PC-9 (cell line): ENCODE measurements at places on chromosomes 4 and X. TPM values are rescaled to one million over a fixed set of nuclear protein-coding genes. Genes with fewer than 3 reads are reported as not detected.

- H3K27ac ChIP-seq: no peak overlapping the region
- H3K27me3 ChIP-seq: no peaks in the 10 kb centered on the region
- H3K4me1 ChIP-seq: no peaks in the 10 kb centered on the region
- DNase-seq: no peak
- H3K4me3 ChIP-seq: no peak overlapping the region
Measured at GRCh38 chrX:24063488-24063887, 8.7 kb downstream of the EIF2S3 start.

Gene AP1AR
- total RNA-seq: 27.6 and 35.8 TPM in 2 replicates

DNA sequence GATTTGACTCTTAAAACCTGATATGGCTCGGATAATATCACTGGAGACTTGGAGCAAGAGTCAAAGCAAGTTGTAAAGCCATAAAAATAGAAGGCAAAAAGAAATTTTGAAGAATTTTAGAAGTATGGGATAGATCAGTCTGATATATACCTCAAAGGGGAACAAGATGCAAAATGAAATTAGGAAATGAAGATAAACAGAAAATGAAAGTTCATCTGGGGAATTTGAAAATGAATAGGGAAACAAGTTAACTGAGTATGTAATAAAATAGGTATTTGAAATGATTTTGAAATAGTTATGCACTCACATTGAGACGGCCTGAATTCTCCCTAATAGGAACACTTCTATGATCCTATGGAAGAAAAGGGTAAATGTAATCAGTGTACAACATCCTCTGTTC is 5.7 kb downstream of the CYP2U1 start:
- H3K36me3 ChIP-seq: no peaks in the 10 kb centered on the region
- no peaks in the 10 kb centered on the region for H3K27me3 ChIP-seq
- no peak overlapping the region for H3K4me3 ChIP-seq
- DNase-seq: no peak

DNA sequence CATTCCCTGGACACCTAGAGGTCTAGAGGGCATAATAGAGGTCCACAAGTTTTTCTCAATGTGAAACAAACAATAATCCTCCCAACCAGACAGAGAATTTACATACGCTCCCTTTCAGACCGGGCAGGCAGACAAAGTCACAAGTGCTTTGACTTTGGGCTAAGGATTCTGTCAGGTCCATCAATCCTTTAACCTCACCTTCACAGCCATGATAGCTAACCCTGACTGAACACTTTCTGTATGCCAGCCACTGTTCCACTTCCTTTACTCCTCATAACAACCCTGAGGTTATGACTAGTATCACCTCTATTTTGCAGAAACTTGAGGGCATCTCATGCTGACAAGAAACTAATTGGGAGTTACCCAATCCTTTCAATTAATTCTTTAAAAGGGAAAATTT is 118.8 kb upstream of the AFF2 start:
- DNase-seq: no peak
- no peaks in the 10 kb centered on the region for H3K36me3 ChIP-seq
- H3K27me3 ChIP-seq: no peaks in the 10 kb centered on the region
- H3K27ac ChIP-seq: no peak overlapping the region

Gene ATP2B3
- total RNA-seq: not detected in 2 replicates

DNA sequence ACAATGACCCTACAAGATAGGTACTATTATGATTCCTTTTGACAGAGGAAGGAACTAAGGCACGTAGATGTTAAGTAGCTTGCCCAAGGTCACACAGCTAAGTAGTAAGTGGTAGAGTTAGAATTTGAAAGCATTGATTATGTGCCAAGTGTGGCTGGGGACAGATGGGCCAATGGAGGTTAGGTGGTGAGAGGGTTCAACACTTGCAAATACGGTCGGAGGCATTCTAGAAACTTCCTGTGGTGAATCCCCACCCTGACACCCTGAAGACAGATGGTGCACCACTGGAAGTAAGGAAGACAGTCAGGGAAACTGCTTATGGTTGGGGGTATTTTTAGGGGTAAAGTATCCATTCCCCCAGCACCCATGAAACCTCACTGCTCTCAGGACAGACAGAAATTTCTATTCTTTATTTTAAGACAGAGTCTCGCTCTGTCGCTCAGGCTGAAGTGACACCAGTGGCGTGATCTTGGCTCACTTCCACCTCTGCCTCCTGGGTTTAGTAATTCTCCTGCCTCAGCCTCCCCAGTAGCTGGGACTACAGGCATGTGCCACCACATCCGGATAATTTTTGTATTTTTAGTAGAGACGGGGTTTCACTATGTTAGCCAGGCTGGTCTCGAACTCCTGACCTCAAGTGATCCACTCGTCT is 142.5 kb downstream of the RASL11B start:
- H3K4me1 ChIP-seq: no peaks in the 10 kb centered on the region
- no peak overlapping the region for H3K27ac ChIP-seq
- no peak for DNase-seq
- no peak overlapping the region for H3K4me3 ChIP-seq
- H3K36me3 ChIP-seq: no peaks in the 10 kb centered on the region

DNA sequence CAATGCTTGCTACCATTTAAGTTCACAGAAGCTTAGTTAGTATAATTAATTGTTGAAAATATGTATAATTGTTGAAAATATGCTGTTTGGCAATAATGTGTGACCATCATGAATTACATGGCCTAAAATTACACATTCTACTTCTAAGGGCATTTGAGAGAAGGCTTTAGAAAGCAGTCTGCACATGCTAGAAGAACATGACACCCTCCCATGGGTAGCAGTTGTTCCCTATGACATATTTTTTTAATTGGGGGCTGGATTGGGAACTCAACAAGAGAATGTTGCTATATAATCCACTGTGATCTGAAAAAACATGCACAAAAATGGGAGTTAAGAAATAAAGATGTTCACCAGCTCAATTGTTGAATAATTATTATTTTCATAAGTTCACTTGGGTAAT is 331.4 kb downstream of the ARHGAP24 start:
- no peak overlapping the region for H3K27ac ChIP-seq
- no peak for DNase-seq
- no peak overlapping the region for H3K4me3 ChIP-seq
- no peaks in the 10 kb centered on the region for H3K36me3 ChIP-seq

DNA sequence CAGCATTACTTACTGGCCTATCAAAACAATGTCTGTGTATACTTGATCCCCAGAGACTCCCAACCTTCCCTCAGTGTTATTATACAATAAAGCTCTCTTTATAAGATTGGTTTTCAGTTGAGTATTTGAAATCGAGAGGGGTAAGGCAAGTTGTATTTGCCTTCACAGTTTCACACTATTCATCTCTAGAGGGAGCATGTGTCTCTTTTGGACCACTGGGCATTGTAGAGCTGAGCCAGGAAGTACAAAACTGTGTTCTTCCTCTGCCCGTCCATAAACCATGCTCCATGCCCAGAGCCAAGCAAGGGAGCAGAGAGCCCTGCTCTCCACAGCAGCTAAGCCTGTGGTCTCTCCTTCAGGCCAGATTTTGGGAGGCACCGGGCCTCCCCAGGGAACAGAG is 61.5 kb upstream of the HHIP start:
- H3K4me1 ChIP-seq: no peaks in the 10 kb centered on the region
- no peaks in the 10 kb centered on the region for H3K36me3 ChIP-seq
- no peak overlapping the region for H3K27ac ChIP-seq
- no peak overlapping the region for H3K4me3 ChIP-seq
- no peak for DNase-seq
- H3K27me3 ChIP-seq: no peaks in the 10 kb centered on the region

DNA sequence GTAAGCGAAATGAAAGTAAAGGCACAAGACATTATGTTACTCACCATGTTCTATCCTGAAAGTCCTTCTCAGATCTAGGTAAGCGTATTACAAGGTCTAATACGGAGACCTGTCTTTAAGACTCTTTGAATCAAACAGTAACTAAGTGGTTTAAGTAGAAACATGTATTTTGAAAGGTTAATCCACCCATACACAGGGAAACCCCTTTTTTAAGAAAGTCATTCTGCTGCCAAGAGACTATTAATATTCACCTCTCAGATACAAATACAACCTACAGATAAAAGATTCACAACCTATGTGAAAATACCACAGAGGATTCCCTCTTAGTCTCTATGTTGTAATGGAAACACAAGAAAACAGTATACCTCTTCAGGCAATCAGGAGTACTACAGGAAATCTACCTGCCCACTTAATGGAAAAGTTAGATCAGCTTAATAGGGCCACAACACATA is 63.2 kb upstream of the TNIP3 start:
- no peak for DNase-seq
- no peak overlapping the region for H3K4me3 ChIP-seq
- no peaks in the 10 kb centered on the region for H3K36me3 ChIP-seq
- no peak overlapping the region for H3K27ac ChIP-seq
- no peaks in the 10 kb centered on the region for H3K4me1 ChIP-seq
- no peaks in the 10 kb centered on the region for H3K27me3 ChIP-seq

GRCh38 chrX:108516184-108516583 is 76.5 kb downstream of the COL4A5 start:
- H3K27ac ChIP-seq: no peak overlapping the region
- no peaks in the 10 kb centered on the region for H3K4me1 ChIP-seq
- no peaks in the 10 kb centered on the region for H3K36me3 ChIP-seq
- DNase-seq: no peak
- no peaks in the 10 kb centered on the region for H3K27me3 ChIP-seq

Gene PDGFC
- total RNA-seq: 28.7 and 33.1 TPM in 2 replicates

- no peaks in the 10 kb centered on the region for H3K36me3 ChIP-seq
- H3K27ac ChIP-seq: no peak overlapping the region
Measured at GRCh38 chr4:56058555-56058954, 109.8 kb downstream of the CEP135 start.

- no peaks in the 10 kb centered on the region for H3K36me3 ChIP-seq
- no peak overlapping the region for H3K27ac ChIP-seq
- no peak for DNase-seq
- H3K4me1 ChIP-seq: no peaks in the 10 kb centered on the region
Measured at GRCh38 chrX:27883468-27884092, 75.8 kb downstream of the MAGEB10 start.

GRCh38 chr4:86118711-86119110 is 241.1 kb downstream of the MAPK10 start:
- no peak overlapping the region for H3K4me3 ChIP-seq
- H3K27ac ChIP-seq: no peak overlapping the region
- H3K36me3 ChIP-seq: no peaks in the 10 kb centered on the region
- H3K27me3 ChIP-seq: no peaks in the 10 kb centered on the region
- no peaks in the 10 kb centered on the region for H3K4me1 ChIP-seq

DNA sequence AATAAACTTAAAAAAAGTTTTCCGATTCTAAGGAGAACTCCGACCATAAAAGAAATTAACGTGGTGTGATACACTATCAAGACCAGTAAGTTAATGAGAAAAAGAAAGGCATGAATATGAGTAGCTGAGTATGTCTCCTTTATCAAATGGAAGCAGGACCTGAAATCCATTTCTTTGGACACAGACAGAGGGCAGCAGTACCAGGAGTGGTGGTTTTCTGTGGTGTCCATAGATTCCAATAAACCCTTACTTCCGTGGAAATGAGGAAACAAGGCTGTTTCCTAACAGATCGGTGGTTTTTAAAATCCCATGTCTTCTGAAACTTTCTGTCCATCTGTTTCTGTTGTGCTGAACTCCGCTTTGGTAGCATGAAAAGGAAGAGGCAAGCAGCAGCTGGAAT is 128.5 kb upstream of the TSPAN5 start:
- no peak overlapping the region for H3K27ac ChIP-seq
- no peaks in the 10 kb centered on the region for H3K4me1 ChIP-seq
- H3K4me3 ChIP-seq: no peak overlapping the region
- no peaks in the 10 kb centered on the region for H3K27me3 ChIP-seq
- DNase-seq: no peak

- no peak for DNase-seq
- H3K36me3 ChIP-seq: no peaks in the 10 kb centered on the region
- no peaks in the 10 kb centered on the region for H3K4me1 ChIP-seq
- H3K27ac ChIP-seq: no peak overlapping the region
- no peaks in the 10 kb centered on the region for H3K27me3 ChIP-seq
- no peak overlapping the region for H3K4me3 ChIP-seq
Measured at GRCh38 chrX:31272472-31272775, 200.6 kb upstream of the FTHL17 start.

GRCh38 chr4:186021461-186022167 is 47.3 kb upstream of the TLR3 start:
- H3K27me3 ChIP-seq: no peaks in the 10 kb centered on the region
- no peak overlapping the region for H3K4me3 ChIP-seq
- H3K4me1 ChIP-seq: no peaks in the 10 kb centered on the region
- H3K27ac ChIP-seq: no peak overlapping the region
- H3K36me3 ChIP-seq: no peaks in the 10 kb centered on the region

DNA sequence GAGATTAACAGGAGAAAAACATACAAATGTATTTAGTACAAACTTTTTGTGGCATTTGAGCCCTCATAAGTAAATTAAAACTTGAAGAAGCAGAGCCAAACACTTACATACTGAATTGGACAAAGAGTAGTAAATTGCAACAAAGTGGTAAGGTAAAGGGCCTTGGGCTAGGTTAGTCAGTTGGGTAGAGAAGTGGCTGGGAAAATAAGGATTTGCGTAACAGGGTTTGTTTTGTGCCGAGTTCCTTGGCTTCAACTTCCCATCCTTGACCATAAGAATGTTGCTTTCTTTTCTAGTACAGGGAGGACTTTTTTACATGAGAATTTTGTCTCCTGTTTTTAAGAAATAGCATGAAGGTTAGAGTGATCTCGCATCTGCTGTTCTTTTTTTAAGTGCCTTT is 33.3 kb upstream of the DSPP start:
- DNase-seq: peak; percentile 35
- H3K27ac ChIP-seq: 0 out of 2 replicates have a peak overlapping the region, but pooled peaks have one; percentile 16
- no peak overlapping the region for H3K4me3 ChIP-seq

Gene EVC2
- total RNA-seq: 1.4 and 1.7 TPM in 2 replicates

DNA sequence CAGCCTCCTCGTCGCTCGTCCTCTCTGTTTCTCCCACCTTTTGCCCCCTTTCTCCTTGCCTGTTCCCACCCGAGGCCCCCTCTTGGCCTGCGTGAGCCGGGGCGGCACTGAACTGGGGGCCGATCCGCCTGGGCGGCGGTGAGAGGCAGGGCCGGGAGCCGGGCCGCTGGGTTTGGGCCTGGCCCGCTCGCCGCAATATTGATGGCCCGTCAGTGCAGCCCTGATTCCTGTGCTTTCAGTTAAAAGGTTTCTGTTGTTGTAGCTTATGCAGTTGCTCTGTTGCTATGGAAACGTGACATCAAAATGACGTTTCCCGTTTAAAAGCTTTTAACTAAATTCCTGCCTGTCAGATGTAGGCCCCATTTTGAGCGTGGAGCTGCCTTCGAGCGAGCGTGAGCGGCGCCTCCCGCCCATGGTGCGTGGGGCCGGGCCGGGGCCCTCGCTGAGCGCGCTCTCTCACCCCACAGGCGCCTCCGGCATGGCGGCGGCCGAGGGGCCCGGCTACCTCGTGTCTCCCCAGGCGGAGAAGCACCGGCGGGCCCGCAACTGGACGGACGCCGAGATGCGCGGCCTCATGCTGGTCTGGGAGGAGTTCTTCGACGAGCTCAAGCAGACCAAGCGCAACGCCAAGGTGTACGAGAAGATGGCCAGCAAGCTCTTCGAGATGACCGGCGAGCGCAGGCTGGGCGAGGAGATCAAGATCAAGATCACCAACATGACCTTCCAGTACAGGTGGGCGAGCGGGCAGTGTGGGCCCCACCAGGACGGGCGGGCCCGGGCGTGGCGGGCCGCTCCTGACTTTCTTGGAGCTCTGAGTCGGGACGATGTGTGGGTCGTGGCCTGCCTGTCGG is at the start of gene MSANTD1:
MSANTD1 (plus strand) TSS at position 349 of the 851 bp plus-strand sequence; CDS start at position 413, 64 bp downstream.
- DNase-seq: no peak
- no peaks in the 10 kb centered on the region for H3K36me3 ChIP-seq

Gene CENPVL1
- not detected in 2 replicates for total RNA-seq

GRCh38 chr4:78186597-78187543 is 129.7 kb downstream of the FRAS1 start:
- DNase-seq: no peak
- H3K4me3 ChIP-seq: no peak overlapping the region
- H3K27me3 ChIP-seq: no peaks in the 10 kb centered on the region

- no peak overlapping the region for H3K27ac ChIP-seq
- no peaks in the 10 kb centered on the region for H3K36me3 ChIP-seq
- no peak overlapping the region for H3K4me3 ChIP-seq
Measured at GRCh38 chr4:178612733-178613132, 1170.5 kb upstream of the AGA start.
